ENCODE measurements at places on chromosomes 4 and X. TPM values are rescaled to one million over a fixed set of nuclear protein-coding genes. Genes with fewer than 3 reads are reported as not detected.

FBXL5 gene
- 86.0 TPM for total RNA-seq

TCEAL7 gene
- total RNA-seq, result 6.3 TPM

CRMP1 gene
- not detected for total RNA-seq

ZMAT1 gene
- total RNA-seq, result 0.57 TPM

PRSS12 gene
- 4.3 TPM for total RNA-seq

CDS1 gene
- total RNA-seq, result 18.9 TPM

All from esophagus squamous epithelium (tissue), 5 donors.